ENCODE measurements at places on chromosomes 12 and 14.

DNA sequence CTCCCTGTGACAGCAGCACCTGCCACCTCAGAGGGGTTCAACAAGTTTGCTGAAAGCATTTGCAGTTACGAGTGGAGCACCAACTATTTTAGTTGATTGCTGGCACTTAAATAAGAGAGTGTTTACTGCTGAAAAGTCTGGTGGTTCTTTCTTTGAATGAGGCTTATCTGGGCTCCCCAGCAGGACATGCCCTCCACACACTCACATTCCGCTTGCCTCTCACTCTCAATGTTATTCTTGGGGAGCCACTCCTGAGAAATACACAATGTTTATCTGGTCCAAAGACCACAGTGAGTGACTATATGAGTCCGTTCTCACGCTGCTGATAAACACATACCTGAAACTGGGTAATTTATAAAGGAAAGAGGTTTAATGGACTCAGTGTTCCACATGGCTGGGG, 31.9 kb downstream of the NT5DC3 start:
- no peak for DNase-seq

GRCh38 chr12:128791395-128792322, 32.1 kb downstream of the SLC15A4 start:
- DNase-seq = no peak

DNA sequence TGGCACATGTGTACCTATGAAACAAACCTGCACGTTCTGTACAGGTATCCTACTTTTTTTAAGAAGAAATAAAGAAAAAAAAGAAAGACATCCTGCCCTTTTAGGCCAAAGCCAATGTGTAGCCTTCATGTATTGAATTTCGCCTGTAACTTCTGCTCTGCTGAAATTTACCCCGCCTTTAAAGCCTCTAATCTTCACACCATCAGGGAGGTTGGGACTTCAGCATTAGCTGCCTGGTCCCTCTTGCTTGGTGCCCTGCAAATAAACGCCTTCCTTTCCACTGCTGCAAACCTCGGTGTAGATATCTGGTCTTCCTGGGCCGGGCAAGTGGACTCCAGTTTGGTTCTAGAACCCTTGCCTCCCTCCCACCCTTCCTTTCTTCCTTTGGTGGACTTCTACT, 2.6 kb upstream of the KRT71 start:
- no peak for DNase-seq

- DNase-seq = no peak
Observed at GRCh38 chr14:94345344-94346064, 22.4 kb upstream of the SERPINA6 start.

DNA sequence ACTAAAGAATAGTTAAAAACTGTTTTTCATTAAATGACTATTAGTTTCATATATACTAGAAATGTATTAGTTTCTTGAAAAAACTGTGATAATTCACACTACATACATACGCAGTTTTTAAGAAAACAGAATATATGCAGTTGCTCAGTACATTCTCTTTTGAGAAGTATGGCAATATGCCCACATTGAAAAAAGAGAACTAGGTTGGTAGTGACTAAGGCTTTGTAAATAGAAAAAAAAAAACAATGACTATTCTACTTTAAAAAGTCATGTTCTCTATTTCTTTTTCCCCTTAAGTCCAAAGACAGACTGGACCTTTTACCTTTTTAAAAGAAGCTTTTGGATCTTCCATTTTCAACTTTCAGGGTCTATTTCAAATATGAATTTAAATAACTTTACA, 25.0 kb downstream of the SNX6 start:
- DNase-seq = no peak
